Fibroblast of skin of back (primary cell): ENCODE measurements at places on chromosomes 2 and 18.

DNA sequence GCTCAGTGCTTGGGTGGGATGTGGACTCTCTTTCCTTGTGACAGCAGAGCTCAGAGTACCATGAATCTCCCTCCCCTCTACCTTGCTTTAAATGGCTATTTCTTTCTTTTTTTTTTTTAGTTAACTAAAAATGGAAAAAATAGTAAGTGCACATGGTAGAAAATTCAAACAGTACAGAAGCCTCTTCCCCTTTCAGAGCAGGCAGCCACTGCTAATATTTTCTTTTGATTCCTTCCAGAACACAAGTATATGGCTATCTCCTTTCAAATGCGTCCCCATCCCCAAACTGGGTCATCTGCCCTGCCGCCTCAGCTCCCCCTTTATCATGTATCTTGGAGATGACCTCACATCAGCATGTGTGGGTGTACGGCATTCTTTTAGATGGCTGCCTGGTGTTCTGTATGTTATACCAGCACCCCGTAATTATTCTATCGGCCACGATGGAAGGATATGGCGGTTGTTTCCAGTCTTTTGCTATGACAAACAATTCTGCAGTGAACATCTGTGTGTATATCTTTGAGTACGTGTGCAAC lies 70.5 kb upstream of the DLX2 start:
- no peak for DNase-seq

DNA sequence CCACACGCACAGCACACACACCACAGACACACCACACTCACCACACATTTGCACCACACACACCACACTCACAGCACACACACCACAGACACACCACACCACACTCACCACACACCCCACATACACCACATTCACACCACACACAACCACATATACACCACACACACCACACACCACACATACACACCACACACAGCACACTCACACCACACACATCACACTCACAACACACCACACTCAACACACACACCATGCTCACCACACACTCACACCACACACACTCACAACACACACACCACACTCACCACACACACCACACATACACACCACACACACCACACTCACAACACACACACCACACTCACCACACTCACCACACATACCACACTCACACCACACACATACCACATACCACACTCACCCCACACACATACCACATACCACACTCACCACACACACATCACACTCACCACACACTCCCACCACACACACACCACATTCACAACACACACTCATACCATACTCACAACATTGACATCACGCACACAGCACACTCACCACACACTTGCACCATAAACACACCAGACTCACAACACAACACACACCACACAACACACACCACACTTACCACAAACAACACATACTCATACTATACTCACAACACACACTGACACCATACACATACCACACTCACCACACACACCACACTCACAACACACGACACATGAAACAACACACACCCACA lies 60.0 kb downstream of the SDC1 start:
- peak; percentile 42 for DNase-seq

DNA sequence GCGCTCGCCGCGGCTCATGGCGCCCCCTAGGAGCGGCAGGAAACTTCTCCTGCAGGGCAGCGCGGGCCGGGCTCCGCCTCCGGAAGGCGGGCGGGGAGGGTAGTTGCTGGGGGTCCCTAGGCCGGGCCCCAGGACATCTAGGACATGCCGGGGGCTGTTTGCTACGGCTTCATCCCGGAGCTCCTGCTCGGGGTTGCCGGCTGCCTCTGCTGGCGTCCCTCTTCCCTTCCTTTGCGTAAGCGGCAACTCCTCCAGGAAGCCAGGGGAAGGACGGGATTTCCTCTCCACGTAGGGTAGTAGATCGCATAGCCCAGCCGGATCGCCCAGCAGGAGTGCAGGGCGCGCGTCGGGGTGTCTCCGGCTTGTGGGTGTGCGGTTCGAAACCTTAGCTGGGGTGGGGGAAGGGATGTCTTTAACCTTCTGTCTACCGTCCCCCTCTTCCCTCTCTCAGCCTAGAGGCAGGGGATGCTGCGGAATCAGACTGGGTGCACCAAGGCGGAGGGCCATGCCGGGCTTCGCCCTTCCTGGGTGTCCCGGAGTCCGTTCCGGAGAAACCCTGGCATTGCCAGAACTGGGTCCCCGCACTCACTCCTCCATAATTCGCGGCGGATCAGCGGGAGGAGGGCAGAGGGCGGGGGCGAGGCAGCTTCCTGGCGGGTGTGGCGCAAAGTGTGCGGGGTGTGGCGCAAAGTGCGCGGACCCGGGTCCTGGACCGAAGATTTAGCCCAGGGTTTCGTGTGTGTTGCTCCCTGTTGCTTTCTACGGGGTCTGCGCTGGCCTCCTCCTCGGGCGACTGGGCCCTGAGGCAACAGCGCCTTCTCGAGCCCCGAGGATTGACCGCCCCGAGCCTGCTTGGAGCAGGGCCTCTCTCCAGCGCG lies 12.2 kb upstream of the SKOR2 start:
- DNase-seq: no peak

GRCh38 chr18:45687621-45688020 lies 36.4 kb upstream of the SLC14A1 start:
- no peak for DNase-seq

- peak; percentile 79 for DNase-seq
Observed at GRCh38 chr2:81767187-81767912, 1462.8 kb upstream of the LRRTM1 start.

DNA sequence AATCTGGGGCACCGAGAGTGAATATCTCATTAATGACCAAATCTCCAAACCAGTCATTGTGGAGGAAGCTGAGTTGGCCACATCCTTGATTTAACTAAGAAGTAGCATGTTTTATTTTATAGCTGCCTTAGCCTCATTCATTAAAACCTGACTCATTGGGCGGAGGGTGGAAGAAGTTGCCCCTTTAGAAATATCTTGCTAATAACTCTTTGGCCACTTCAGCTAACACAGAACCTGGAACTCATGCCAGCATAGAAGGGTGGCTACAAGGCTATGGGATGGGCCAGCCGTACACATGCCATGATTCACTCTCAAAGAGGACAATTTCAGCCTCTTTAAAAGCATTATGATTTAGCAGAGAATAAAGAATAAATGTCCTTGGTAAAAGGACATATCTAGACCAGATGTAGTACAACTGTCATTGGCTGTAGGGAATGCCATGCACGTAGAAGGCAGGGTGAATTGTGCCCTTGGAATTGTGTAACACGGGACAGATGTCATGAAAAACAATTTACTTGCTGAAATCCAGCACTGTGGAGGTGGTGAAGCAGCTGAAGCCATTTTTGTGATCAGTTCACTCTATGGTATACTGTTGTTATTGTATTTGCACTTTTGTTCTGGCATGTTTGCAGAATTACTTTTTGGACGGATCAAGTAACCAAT lies 330.0 kb downstream of the PLCL1 start:
- peak; percentile 65 for DNase-seq

- peak; percentile 69 for DNase-seq
Observed at GRCh38 chr2:28662468-28663181, 89.0 kb upstream of the PPP1CB start.

- DNase-seq: no peak
Observed at GRCh38 chr18:74862094-74862493, 264.4 kb downstream of the ZNF407 start.

GRCh38 chr18:5238371-5238976 lies 41.4 kb upstream of the AKAIN1 start:
- DNase-seq: peak; percentile 35
